HAP-1 (cell line): ENCODE measurements at places on chromosomes 16 and 17.

DNA sequence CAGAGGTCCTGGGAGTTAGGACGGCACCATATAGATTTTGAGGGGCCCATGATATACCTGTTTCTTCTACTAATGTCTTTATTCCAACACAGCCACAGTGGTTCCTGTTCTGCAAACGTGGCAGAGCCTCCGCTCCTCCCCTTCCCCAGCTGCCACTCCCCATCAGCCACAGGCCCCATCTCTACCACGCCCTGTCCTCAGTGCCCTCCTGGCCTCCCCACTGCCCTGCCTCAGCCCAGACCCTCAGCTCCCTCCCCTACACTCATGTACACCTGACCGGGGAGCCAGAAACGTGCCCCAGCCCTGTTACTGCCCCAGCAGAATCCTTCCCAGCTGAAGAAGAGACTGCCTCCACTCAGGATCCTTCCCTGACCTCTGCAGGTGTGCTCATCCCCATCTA lies 11.9 kb upstream of the RBFOX3 start:
- DNase-seq = peak; percentile 3

DNA sequence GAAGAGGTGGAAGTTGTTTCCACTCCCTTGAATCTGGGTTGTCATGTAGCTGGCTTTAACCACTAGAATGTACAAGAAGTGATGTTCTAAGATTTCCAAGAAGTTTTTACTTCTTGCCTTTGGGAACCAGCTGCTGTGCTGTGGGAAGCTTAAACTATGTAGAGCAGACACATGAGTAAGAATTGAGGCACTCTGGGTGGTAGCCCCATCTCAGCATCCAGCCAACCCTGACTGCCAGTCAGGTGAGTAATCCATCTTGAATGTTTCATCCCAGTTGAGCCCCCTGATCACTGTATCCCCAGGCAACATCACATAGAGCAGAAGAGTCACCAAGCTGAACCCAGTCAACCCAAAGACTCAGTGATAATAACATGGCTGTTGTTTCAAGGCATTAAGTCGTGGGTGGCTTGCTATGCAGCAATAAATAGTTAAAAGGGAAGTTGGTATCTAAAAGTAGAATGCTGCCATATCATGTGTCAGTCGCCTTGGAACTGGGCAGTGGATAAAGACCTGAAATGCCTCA lies 62.8 kb upstream of the GPR139 start:
- DNase-seq = no peak

DNA sequence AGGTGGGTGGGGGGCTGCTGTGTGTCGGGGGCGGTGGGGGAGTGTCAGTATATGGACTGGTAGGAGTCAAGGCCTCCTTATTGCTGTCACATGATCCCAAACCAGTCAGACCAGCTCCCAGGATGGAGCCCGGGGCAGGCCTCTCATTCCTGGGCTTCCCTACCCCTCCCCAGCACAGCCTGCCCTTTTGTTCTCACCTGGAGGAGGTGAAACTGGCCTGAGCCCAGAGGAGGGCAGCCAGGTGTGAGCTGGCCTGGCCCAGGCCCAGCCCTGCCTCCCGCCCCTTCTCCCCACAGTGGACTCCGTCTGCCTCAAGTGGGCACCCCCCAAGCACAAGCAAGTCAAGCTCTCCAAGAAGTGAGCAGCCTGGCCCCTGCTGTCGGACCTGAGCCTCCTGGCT lies 4.6 kb downstream of the PRSS8 start:
- no peak for DNase-seq

- no peak for DNase-seq
Measured at GRCh38 chr16:4111748-4112696, 4.2 kb downstream of the ADCY9 start.

DNA sequence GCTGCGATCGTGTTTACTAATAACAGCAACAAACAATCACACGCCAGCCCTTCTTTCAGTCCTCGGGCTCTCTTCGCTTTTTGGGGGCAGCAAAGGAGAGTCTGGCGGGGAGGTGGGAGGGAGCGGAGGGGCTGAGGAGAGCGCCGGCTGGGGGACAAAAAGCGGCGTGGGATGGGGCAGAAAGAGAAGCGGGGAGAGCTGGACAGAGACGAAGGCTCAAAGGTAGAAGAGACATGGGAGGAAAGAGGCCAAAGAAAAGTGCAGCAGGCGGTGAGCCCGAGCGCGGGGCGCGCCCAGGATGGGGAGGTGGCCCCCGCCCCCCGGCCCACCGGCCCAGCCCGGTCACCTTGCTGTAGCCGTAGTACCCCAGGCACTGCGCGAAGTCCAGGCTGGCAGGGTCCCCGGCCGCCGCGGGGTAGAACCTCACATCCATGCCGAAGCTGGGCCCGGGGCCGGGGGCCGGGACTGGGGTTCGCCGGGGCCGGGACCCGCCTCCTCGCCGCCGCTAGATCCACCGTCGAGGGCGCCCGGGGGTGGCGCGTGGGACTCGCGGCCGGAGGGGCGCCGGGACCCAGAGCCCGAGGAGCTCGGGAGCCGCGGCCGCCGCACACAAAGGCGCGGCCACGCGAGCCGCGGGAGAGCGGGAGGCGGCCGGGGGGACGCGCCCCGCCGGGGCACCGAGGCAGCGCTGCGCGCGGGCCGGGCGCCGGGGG lies 496 bp downstream of the TOX3 start:
- DNase-seq = peak; percentile 52

GRCh38 chr16:50653633-50654519 lies 27.2 kb downstream of the SNX20 start:
- no peak for DNase-seq

- DNase-seq = no peak
Measured at GRCh38 chr16:12434567-12434966, 369.1 kb downstream of the CPPED1 start.

- DNase-seq = peak; percentile 21
Measured at GRCh38 chr17:49361129-49361901, 735 bp downstream of the ZNF652 start.

DNA sequence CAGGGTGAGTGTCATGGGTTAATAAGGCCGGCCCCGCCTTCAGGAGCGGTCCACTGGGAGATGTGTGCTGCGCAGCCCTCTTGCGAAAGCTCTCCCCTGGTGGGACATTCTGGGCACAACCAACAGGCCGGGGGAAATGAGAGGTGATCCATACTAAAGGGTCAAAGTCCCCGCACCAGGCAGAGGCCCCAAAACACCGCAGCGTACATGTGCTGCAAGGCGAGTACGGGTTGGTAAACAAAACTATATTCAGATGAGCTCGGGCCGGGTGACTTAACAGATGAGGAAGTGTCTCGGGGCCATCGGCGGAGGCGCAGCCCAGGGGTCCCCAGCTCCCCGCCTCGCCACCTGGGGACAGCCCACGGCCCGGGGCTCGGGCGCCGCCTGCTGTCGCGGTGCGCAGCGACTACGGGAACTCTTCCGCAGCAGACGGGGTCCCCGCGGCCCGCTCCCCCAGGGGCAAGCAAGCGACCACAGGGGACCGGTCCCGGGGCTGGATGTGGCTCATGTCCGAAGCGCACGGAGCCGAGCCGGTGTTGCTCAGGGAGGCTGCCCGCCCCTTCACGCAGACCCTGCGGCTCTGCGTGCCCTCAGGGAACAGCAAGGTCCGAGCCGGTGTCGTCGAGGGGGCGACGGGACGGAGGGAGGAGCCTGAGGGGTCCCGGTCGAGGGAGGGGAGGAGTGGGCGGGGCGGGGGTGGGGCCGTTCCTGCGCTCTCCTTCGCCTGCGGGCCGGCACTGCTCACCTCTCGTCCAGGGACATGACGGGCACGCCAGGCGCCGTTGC lies at the start of gene RAB37:
RAB37 (plus strand) TSS at position 744 of the 786 bp plus-strand sequence; CDS start at position 761, 17 bp downstream.
- no peak for DNase-seq

GRCh38 chr17:70564006-70564620 lies 394.8 kb downstream of the KCNJ2 start:
- DNase-seq = no peak

- no peak for DNase-seq
Measured at GRCh38 chr17:82650723-82651122, 2.5 kb upstream of the WDR45B start.

DNA sequence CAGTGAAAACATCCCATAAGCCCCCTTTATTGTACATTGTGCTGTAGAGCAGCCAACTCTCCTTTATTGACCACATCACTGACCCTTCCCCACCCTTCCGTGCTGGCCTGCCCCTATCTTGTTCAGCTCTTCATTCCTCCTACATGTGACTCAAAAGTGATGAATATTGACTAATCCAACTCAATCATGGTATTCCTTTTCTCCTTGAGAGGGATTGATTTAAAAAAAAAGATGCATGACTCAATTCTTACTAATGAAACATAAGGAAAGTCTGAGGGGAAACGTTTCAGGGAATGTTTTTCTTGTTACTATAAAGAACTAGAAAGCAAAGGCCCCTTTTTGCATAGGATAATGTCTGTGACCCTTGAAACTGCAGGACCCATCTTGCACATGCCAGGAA lies 125.2 kb upstream of the SOX9 start:
- DNase-seq = no peak

GRCh38 chr17:38729886-38730525 lies at the start of gene CISD3:
CISD3 (plus strand) TSS chr17:38730341; CDS start chr17:38730359, 18 bp downstream.
- peak; percentile 89 for DNase-seq

DNA sequence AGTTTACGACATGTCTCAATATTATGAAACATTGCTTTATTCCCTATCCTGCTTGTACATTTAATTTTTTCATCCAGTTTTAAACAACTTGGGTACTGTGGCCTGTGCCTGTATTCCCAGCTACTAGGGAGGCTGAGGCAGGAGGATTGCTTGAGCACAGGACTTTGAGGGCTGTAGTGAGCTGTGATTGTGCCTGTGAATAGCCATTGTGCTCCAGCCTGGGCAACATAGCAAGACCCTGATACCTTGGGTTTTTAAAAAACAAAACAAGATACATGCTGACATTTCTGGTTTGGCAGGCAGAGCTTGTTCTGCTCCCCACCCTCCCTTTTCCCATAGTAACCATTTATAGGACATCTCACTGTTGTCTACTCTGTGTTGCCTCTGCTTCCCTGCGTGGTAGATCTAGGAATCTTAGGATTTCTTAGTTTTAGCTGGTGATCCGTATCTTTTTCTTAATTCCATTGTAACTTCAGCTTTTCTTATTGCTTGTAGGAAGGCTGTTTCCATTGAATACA lies 35.6 kb downstream of the TENT4B start:
- no peak for DNase-seq

- DNase-seq = no peak
Measured at GRCh38 chr17:53462393-53462811, 360.3 kb upstream of the KIF2B start.

- DNase-seq = no peak
Measured at GRCh38 chr17:32323811-32324491, 18.0 kb downstream of the C17orf75 start.

- no peak for DNase-seq
Measured at GRCh38 chr16:11412175-11412904, 67.1 kb downstream of the RMI2 start.

DNA sequence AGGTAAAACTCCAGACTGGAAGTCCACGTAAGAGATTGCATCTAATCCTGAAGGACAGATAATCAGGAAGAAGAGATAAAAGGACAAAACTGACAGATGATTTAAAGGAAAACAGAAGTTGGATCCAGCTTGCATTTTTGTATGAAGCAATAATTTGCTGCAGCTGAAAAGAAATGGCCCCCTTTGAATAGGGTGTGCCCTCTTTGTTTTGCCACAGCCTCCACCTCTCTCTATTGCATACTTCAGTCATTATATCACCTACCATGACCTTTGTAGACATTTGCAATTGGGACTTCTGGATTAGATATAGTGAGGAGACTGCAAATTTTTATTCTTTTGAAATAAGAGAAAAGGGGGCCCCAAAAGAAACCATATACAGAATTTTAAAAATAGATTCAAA lies 8.1 kb downstream of the NOG start:
- DNase-seq = no peak

GRCh38 chr16:31301708-31302400 lies 42.1 kb downstream of the ITGAM start:
- no peak for DNase-seq

DNA sequence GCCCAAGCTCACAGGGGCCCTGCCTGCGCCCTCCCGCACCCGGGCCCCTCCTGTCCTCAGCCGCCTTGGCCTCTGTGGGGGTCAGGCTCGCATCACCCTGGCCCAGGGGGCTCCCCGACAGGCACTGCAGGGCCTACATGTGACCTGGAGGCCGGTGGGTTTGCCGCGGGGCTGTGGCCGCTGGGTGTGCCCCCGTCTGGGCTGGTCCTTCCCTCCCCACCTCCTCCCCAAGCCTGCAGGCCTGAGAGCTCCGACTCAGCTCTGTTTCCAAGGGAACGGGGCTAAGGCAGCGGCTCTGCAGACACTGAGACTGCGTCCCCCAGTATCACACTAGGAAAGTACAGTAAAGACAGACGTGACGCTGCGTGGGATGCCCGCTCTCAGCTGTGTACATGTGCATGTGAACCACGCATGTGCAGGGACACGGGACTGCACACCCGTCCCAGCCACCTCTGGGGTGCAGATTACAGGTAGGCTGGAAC lies 16.5 kb upstream of the WDR45B start:
- DNase-seq = no peak

GRCh38 chr17:30300818-30301217 lies 9.1 kb upstream of the BLMH start:
- no peak for DNase-seq

- DNase-seq = no peak
Measured at GRCh38 chr17:10724546-10725195, 5.2 kb downstream of the TMEM220 start.

- no peak for DNase-seq
Measured at GRCh38 chr16:56667581-56668571, at the start of gene MT1G. MT1G (minus strand) TSS chr16:56668065; CDS start chr16:56667993, 72 bp downstream.

- no peak for DNase-seq
Measured at GRCh38 chr17:7429722-7430121, 1.1 kb downstream of the SPEM3 start.

DNA sequence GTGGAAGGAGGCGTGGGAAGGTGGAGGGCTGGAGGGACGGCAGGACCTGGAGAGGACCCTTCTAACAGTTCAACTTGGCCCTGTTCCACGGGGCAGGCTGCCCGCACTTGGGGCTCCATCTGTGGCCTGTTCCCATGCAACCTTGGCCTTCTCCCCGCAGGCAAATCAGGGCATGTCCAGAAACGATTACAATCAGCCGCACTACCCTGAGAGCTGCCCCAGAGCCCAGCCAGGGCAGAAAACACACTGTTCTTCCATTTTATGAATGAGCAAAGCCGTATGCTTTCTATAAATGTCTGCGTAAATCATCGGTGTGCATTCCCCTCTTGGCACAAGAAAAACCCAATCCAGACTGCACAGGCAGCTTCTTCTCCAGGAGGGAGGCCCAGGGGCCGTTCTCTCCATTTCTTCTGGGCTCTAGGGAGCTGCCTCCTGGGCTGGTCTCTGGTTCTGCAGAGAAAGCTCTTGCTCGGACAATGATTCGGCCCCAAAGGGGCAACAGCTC lies 228.7 kb downstream of the SOX9 start:
- DNase-seq = no peak

DNA sequence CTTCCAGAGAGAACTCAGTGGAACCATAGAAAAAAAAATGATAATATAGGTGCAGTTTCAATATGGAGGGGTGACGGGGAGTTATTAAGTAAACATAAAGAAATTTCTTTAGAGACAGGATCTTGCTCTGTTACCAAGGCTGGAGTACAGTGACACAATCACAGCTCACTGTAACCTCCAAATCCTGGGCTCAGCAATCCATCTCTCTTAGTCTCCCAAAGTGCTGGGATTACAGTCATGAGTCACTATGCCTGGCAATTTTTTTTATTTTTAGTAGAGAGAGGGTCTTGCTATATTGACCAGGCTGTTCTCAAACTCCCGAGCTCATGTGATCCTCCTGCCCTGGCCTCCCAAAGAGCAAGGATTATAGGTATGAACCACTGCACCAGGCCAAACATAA lies 48.8 kb downstream of the NLRC5 start:
- no peak for DNase-seq

- no peak for DNase-seq
Measured at GRCh38 chr16:1638757-1639156, 26.6 kb downstream of the CRAMP1 start.
